ENCODE measurements at places on chromosomes 5 and 9.

DNA sequence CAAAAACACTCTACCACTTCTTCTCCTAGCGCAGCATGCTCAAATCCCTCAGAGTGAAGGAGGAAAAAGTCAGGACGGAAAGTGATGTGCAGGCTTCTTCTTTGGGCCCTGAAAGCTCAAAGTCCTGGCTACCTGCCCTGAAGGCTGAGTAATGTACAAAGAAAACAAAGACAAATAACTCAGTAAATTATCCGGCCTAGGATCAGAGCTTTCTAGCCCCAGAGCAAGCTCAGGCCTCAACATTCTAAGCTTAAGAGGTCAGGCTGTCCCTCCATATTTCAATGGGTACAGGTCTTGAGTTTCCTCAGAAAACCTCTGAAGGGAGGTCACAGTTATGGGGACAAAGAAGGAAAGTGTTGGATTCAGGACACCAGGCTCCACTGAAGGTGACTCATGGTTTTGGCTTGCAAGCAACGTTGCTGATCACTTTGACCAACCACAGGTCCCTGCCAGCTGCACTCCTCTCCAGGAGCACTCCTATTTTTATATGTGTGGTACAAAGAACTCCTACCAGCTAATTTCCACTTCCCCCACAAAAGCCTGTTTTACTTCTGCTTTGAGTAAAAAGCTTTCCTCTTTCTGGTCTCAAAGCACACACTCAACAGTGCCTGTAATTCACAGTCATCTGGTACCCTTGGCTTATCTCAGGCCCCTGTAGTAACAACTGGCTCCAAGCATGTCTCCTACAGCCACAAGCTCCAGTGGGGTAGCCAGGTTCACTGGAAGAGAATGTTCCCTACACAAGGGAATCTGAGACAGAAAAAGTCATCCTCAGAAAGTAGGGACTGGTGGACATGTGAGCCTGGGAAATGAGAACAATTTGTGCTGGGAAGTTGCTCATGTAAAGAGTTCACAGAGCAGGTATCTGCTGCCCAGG, 115.7 kb downstream of the UGCG start:
- H3K4me1 ChIP-seq, result peaks cover 11% of the 10 kb centered on the region
- H3K4me3 ChIP-seq, result no peak overlapping the region
- no peaks in the 10 kb centered on the region for H3K36me3 ChIP-seq
- no peak for DNase-seq
- H3K27me3 ChIP-seq, result no peaks in the 10 kb centered on the region

DNA sequence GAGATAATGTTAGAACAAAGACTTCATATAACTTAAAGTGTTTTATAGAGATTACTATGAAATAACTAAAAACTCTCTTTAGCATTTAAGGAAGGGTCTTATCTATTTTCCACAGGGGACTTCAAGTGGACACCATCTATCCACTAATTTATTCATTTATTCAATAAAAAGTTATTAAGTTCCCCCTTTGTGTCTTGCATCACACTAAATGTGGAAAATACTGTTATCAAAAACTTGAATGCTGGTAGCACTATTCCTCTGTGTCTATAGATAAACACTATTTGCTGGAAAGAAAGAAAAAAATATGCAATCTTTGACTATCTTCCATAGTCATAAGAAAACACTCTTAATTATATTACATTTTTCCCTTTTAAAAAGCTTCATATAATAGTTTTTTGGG, 20.1 kb upstream of the ZNF622 start:
- no peaks in the 10 kb centered on the region for H3K27me3 ChIP-seq
- no peaks in the 10 kb centered on the region for H3K36me3 ChIP-seq
- no peak for DNase-seq
- H3K27ac ChIP-seq, result no peak overlapping the region
- no peaks in the 10 kb centered on the region for H3K4me1 ChIP-seq
- H3K4me3 ChIP-seq, result no peak overlapping the region

DNA sequence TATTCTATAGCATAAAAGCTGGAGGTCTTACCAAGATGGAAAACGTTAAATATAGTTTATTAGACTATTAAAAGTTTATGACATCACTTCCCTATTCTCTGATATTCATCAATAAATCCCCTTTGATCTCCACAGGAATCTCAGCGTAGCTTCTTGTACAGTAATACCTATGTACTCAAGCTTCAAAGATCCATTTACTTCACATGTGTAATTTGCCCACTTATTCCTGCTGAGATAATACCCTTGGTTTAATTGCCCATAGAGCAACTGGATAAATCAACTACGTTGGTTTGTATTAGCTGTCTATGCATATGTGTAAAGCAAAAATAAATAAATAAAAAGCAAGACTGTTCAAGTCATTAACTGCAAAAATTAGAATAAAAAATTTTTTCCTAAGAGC, 219.7 kb downstream of the EFNA5 start:
- no peak overlapping the region for H3K4me3 ChIP-seq
- no peaks in the 10 kb centered on the region for H3K4me1 ChIP-seq
- no peaks in the 10 kb centered on the region for H3K27me3 ChIP-seq
- no peak for DNase-seq
- no peak overlapping the region for H3K27ac ChIP-seq

DNA sequence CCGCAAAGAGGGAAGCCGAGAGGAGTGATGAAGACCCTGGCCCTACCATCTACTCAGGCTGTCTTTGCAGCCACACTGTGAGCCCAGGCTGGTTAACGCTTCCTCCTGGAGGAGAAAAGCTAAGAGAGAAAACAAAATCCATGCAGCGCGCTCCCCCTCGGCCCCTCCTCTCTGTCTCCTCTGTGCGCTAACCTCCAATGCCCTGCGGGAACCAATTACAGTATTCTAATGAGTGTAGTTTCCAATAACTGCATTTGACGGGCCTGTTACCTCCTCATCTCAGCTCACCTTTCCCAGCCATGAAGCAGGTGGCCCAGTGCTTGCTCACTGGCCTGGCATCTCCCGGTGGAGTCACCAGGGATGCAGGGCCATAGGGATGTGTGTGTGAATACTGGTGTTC, 565.5 kb downstream of the EBF1 start:
- no peaks in the 10 kb centered on the region for H3K36me3 ChIP-seq
- DNase-seq, result no peak
- H3K4me3 ChIP-seq, result no peak overlapping the region
- H3K27me3 ChIP-seq, result no peaks in the 10 kb centered on the region
- no peak overlapping the region for H3K27ac ChIP-seq

GRCh38 chr9:12775679-12776512, 1.1 kb downstream of the LURAP1L start:
- no peak overlapping the region for H3K27ac ChIP-seq
- H3K4me3 ChIP-seq, result no peak overlapping the region
- no peak for DNase-seq

GRCh38 chr9:2725126-2725525, 7.8 kb downstream of the KCNV2 start:
- DNase-seq, result no peak
- H3K27me3 ChIP-seq, result no peaks in the 10 kb centered on the region
- H3K27ac ChIP-seq, result no peak overlapping the region
- H3K4me1 ChIP-seq, result peaks cover 3% of the 10 kb centered on the region
- H3K4me3 ChIP-seq, result no peak overlapping the region

- no peak overlapping the region for H3K27ac ChIP-seq
- DNase-seq, result no peak
- H3K27me3 ChIP-seq, result no peaks in the 10 kb centered on the region
- H3K36me3 ChIP-seq, result no peaks in the 10 kb centered on the region
- no peak overlapping the region for H3K4me3 ChIP-seq
- H3K4me1 ChIP-seq, result peaks cover 11% of the 10 kb centered on the region
Observed at GRCh38 chr9:121634329-121635261, 16.8 kb upstream of the DAB2IP start.

DNA sequence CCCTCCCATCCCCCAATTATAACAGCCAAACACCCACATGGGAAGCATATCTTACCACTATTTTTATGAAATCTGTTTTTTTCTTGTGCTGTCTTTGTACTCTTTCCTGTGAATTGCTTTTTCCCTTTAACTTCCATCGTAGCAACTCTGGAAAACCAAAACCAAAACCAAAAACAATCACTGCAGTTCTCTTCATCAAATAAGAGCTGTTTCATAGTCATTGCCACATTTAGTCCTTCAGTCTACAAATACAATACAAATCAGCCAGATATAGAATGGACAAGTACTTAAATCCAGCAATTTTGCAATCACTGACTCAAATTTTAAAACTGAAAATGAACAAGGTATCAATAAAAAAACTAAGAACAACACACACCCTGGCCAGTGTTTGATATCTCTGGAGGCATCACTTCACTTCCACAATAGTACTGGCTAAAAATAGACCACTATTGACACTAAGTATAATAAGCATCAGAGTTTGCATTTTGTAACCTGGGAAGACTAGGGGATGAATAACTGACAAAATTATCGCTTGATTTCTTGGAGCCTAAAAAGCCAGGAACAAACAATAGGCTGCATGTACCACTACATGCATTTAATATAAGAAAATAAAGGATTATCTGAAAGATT, 5.4 kb downstream of the PUM3 start:
- no peak overlapping the region for H3K27ac ChIP-seq
- DNase-seq, result no peak

- no peak for DNase-seq
- no peaks in the 10 kb centered on the region for H3K4me1 ChIP-seq
- H3K36me3 ChIP-seq, result no peaks in the 10 kb centered on the region
- H3K27me3 ChIP-seq, result no peaks in the 10 kb centered on the region
- H3K27ac ChIP-seq, result no peak overlapping the region
Observed at GRCh38 chr5:34674187-34674586, 18.1 kb downstream of the RAI14 start.

GRCh38 chr5:108181975-108182374, 199.9 kb downstream of the FBXL17 start:
- peaks cover 5% of the 10 kb centered on the region for H3K36me3 ChIP-seq
- no peaks in the 10 kb centered on the region for H3K4me1 ChIP-seq
- H3K27ac ChIP-seq, result no peak overlapping the region
- H3K27me3 ChIP-seq, result no peaks in the 10 kb centered on the region

- H3K4me1 ChIP-seq, result no peaks in the 10 kb centered on the region
- H3K27ac ChIP-seq, result no peak overlapping the region
- H3K27me3 ChIP-seq, result no peaks in the 10 kb centered on the region
- H3K4me3 ChIP-seq, result no peak overlapping the region
- H3K36me3 ChIP-seq, result no peaks in the 10 kb centered on the region
Observed at GRCh38 chr5:114007678-114008077, 354.2 kb upstream of the KCNN2 start.

DNA sequence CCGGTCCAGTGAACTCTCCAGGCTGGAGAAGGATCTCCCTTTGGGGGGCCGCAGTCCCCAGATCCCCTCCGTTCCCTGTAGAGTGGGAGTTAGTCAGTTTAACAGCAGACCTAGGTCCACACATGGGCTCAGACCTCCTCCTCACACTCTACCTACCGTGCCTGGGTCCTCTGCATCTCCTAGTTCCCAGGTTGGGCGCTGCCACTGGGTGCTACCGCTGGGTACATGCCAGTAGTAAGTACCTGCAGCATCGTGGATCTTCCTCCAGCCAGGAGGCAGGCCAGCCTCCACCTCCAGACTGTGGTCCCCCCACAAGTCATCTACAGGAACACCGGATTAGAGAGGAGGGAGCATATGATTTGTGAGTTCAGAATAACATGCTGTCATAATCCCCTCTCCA, 802 bp downstream of the APBB3 start:
- H3K27ac ChIP-seq, result peak overlapping the region; percentile 94
- no peaks in the 10 kb centered on the region for H3K27me3 ChIP-seq
- H3K4me1 ChIP-seq, result peaks cover 24% of the 10 kb centered on the region
- no peak for DNase-seq

- no peaks in the 10 kb centered on the region for H3K36me3 ChIP-seq
- DNase-seq, result no peak
- H3K4me1 ChIP-seq, result no peaks in the 10 kb centered on the region
- H3K27ac ChIP-seq, result no peak overlapping the region
Observed at GRCh38 chr9:98851730-98852459, 44.4 kb downstream of the GALNT12 start.

DNA sequence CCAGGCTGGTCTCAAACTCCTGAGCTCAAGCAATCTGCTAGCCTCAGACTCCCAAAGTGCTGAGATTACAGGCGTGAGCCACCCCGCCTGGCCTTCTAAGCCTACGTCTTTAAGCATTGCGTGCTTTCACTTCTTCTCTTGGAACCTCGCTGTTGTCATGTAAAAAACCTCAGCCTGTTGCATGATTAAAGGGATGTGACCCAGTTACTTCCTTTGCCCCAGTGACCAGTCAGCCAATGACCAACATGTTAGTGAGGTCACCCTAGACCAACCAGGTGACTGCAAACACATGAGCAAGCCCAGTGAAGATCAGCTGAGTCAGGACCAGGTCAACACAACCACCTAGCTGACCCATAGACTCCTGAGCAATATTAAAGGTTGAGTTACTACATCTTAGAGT, 10.5 kb downstream of the KIF4B start:
- H3K4me3 ChIP-seq, result no peak overlapping the region
- no peak overlapping the region for H3K27ac ChIP-seq
- no peaks in the 10 kb centered on the region for H3K36me3 ChIP-seq
- no peaks in the 10 kb centered on the region for H3K4me1 ChIP-seq
- no peaks in the 10 kb centered on the region for H3K27me3 ChIP-seq

DNA sequence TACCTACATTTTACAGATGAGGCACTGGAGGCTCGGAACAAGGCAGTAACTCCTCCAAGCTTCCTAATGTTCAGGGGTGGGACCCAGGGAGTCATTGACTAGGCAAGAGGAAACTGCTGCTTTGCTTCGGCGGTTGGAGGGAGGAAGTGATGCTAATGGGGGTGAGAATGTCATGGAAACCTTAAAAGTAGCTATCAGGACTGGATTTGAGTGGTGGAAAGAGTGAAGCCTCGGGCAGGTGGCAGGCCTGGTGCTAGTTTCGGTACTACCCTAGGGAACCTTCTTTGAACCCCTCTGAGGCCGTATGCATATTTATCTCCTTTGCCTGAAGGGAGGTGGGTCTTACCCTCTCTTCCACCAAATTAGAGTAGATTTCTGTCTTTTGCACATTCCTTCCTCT, 1.6 kb downstream of the BSPRY start:
- no peaks in the 10 kb centered on the region for H3K36me3 ChIP-seq
- peak; percentile 48 for DNase-seq
- H3K4me3 ChIP-seq, result no peak overlapping the region
- H3K4me1 ChIP-seq, result peaks cover 32% of the 10 kb centered on the region
- peaks cover 3% of the 10 kb centered on the region for H3K27me3 ChIP-seq

GRCh38 chr5:15097552-15097951, 226.0 kb upstream of the ANKH start:
- no peak overlapping the region for H3K27ac ChIP-seq
- no peaks in the 10 kb centered on the region for H3K36me3 ChIP-seq
- H3K27me3 ChIP-seq, result no peaks in the 10 kb centered on the region
- no peaks in the 10 kb centered on the region for H3K4me1 ChIP-seq
- no peak for DNase-seq

DNA sequence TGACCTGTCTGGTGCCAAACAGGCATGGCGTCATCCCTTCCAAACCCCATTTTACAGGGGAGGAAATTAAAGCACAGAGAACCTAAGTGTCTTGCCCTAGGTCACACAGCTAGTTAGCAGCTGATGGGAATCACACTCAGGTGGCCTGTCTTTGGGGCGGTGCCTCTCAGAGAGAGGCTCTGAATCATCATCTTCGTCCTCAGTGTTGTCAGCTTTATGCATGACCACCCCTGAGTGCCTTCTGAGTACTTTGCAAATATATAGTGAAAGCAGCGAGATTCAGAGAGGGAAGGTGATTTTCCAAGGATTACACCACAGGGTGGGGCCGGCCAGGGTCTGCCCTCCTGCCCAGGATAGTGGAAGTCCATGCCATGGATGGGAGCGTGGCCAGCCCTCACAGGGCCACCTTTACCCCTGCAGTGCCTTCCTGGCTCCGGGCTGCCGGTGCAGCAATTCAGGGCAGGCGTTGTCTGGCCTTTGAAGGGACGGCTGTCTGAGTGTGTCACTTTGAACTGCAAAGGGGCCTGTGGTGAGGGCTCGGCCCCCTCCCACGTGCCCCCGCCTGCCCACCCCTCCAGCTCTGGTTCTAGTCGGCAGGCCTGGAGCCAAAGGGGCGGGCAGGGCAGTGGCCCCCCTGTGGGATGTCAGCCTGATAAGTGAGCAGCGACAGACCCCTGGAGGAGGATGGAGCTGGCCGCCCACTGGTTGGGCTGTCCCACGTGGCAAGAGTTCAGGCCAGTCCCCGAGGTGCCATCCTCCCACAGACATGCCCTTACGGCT, 16.9 kb downstream of the LMX1B start:
- peaks cover 54% of the 10 kb centered on the region for H3K27me3 ChIP-seq
- H3K4me3 ChIP-seq, result no peak overlapping the region

Data from natural killer cell (primary cell).